Activated T-cell treated with anti-CD3 and anti-CD28 coated beads for 1 hour (primary cell): ENCODE measurements at places on chromosomes 16 and 17.

- DNase-seq, result no peak
Observed at GRCh38 chr16:23941963-23942564, 106.3 kb downstream of the PRKCB start.

DNA sequence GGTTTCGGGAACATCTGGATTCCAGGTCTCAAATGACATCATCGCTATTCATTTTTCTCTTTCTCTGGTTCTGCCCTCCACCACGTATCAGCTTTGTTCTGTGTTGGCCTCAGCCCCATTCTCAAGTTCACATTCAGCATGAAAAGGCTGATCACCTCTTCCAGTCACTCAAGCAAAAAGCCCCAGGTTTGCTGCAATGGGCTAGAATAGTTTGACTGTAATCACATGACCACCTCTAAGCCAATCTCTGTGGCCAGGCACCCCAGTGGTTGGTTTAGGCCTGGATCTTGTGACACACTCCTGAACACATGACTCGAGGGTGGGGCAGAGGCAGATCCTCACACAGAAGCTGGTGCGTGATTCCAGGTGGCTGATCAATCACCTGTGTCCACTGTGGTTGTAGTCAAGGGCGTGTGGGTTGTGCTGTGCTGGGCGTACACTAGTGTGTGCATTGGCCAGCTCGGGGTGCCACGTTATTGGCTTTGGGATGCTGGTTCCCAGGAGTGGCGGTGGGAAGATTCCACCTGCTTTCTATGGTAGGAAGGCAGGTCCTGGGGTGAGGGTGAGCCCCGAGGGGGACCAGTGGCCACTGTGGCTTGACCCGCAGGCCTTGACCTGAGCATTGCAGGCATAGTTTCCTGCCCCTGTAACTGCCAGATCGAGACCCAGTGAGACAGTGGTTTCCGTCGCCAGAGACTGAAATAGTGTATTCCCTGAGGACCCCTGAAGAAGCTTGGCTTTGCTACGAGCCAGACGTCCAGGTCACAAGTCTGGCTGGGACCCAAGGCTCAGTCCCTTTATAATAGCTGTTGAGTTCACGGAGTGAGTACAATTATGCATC is 12.0 kb downstream of the EEF2K start:
- no peak for DNase-seq

GRCh38 chr17:31051506-31051905 is 43.3 kb upstream of the NF1 start:
- DNase-seq, result no peak

DNA sequence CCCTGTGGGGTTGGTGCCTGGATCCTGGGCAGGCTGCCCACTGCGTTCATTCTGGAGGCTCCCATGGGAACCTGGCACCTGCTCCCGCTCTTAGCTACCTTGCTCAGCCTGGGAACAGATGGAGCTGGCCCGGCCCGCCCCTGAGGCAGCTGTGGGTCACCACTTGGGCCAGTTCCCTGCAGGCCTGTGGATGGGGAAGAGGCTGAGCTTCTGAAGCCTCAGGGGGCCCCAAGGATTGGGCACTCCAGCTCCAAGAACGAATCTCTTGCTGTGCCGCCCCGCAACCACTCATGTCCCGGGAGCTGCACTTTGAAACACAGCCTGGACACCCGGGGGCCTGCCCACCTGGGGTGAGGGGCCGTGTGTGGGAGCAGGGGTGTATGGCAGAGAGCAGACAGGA is 37.7 kb downstream of the BAHCC1 start:
- no peak for DNase-seq

- no peak for DNase-seq
Observed at GRCh38 chr17:61352408-61352770, 47.3 kb upstream of the TBX2 start.

DNA sequence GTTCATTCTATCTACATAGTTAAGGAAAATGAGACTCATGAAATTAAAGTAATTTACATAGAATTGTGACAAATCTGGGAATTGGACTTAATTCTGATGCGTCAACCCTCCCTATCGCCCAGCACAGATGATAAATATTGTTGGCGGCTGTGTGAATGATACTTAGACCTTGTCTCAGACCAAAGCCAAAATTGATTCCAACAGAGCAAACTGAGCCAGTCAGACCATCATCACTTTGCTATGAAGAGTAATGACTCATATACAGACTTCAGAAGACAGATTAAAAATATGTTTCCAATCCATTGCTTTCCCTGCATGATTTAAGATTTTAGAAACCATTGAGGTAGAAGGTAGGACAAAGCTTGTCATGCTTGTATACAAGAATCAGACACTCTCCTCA is 1156.7 kb upstream of the CDH8 start:
- DNase-seq, result no peak

DNA sequence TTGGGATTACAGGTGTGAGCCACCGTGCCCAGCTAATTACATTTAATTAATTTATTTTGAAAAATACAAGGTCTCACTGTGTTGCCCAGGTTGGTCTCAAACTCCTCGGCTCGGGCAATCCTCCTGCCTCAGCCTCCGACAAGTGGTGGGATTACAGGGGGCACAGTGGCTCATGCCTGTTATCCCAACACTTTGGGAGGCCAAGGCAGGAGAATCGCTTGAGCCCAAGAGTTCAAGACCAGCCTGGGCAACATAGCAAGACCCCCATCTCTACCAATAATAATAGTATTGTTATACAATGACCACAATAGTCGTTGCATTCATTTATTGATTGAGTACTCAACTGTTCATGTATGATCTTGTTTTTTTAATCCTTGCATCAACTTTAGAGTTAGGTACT is 22.0 kb downstream of the CDH1 start:
- DNase-seq, result no peak
